NCI-H82 (cell line): ENCODE measurements at places on chromosomes 1 and 21.

GRCh38 chr1:81420760-81421159, 380.0 kb upstream of the ADGRL2 start:
- DNase-seq: no peak

GRCh38 chr1:204410688-204411450, 748 bp downstream of the PPP1R15B start:
- peak; percentile 68 for DNase-seq

- no peak for DNase-seq
Observed at GRCh38 chr1:198108636-198109370, 48.0 kb upstream of the NEK7 start.

DNA sequence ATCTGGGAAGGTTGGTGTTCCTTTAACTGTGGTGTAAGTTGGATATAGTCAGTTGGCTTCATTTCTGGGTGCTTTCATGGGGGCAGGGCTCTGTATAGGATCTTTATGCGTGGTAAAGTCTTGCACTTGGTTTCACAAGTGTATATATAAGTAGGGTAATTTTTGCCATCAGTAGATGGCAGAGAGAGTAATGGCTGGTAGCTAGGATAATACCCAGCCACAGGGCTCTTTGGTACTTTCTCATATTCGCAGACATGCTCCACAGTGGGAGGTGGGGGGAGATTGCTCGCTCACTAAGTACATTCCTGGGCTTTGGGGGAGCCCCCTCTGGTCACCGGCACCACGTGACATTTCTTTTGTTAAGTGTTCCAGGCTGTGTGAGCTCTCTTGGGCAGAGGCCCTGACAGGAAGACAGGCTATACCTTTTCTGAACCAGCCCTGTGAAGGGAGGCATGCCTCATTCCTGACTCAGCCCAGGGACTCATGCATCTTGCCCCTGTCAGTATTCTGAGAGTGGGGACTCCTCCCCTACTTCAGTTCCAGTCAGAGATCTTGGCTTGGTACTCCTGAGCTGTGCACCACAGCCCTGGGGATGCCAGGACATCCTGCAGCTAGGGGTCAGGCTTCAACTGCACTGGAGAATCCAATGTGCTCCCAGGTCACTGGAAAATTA, 37.6 kb downstream of the FCRL2 start:
- no peak for DNase-seq

DNA sequence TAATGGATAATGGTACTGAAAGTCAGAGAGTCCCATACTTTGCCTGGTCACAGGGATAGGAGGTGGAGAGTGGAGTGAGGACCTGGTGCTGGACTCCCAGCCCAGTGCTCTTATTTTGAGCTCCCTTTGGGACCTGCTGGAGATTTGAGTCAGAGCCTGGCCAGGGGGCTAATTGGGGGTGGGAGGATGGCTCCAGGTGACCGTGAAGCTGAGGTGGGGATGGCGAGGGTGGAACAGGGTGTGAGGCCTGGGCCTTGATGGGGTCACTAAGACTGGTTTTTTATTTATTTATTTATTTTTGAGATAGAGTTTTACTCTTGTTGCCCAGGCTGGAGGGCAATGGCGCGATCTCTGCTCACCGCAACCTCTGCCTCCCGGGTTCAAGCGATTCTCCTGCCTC, 17.8 kb downstream of the AMPD2 start:
- DNase-seq: no peak

- DNase-seq: no peak
Observed at GRCh38 chr1:89669441-89669840, 36.5 kb downstream of the LRRC8C start.

DNA sequence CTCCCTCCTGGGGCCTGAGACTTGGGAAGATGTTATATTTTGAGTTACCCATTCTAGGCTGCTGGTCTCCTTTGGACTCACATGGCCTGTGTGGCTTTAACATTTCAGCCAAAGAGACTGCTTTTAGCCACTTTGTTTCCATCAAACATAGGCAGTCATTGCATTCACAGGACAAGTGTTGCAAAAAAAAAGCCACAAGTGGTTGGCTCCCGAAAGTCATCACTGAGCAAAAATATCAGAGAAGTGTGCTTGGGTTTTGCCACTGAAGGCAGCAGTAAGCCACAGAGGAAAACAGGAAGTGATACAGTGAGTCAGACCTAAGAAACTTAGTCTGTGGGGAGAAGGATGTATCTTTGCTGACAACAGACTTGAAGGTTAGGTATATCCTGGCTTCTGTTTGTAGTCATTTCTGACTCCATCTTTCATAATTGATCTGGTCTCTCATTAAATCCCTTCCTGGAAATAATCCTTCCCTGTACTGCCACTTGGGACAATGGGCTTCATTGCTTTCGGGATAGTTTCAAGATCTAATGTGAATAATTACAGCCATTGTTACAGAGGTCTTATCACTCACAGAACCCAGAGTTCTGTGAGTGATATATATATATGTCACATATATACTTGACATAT, 80.9 kb downstream of the COLGALT2 start:
- no peak for DNase-seq

DNA sequence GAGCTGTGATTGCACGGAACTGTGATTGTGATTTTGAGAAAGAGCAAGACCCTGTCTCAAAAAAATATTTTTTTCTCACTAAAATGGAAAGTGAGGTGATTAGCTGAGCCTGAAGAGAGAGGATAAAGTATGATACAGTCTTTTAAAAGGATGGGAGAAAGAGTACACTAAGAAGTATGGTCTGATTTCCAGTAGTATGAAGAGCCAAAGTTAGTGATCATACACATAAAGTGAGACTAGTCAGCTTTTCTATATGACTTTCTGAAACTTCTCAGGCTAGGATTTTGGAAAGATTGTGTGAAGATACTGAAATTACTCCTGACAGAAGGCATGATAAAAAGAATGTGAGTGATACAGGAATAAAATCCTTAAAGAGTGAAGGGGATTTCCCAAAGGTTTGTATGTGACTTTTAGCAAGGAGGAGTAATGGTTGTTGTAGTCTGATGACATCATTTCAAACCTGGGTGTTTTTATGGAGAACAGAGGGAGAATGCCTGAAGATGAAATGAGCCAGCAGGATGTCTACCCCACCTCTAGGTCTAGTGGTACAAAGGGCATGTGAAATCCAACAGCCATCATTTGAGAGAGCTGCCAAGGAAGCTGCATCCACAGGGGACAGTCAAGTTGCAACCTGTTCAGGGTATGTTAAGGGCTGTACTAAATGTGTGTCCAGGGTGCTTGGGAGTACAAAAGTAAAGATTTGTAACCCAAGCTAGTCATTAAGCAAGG, 157.7 kb downstream of the PIK3R3 start:
- no peak for DNase-seq
